Fibroblast of skin of right biceps (primary cell): ENCODE measurements at places on chromosomes 1 and 21.
A peak's percentile ranks its signal among the peaks of the same experiment; 100 is the strongest.

DNA sequence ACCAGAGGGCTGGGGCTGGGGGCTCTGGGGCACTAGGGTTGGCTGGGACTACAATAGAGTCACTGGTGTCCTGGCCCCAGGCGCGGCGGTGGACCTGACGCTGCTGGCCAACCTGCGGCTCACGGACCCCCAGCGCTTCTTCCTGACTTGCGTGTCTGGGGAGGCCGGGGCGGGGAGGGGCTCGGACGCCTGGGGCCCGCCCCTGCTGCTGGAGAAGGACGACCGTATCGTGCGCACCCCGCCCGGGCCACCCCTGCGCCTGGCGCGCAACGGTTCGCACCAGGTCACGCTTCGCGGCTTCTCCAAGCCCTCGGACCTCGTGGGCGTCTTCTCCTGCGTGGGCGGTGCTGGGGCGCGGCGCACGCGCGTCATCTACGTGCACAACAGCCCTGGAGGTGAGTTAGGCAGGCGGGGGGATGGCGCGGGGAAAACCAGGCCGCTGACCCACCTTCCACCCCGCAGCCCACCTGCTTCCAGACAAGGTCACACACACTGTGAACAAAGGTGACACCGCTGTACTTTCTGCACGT is 4.1 kb downstream of the TIE1 start:
- DNase-seq = no peak

DNA sequence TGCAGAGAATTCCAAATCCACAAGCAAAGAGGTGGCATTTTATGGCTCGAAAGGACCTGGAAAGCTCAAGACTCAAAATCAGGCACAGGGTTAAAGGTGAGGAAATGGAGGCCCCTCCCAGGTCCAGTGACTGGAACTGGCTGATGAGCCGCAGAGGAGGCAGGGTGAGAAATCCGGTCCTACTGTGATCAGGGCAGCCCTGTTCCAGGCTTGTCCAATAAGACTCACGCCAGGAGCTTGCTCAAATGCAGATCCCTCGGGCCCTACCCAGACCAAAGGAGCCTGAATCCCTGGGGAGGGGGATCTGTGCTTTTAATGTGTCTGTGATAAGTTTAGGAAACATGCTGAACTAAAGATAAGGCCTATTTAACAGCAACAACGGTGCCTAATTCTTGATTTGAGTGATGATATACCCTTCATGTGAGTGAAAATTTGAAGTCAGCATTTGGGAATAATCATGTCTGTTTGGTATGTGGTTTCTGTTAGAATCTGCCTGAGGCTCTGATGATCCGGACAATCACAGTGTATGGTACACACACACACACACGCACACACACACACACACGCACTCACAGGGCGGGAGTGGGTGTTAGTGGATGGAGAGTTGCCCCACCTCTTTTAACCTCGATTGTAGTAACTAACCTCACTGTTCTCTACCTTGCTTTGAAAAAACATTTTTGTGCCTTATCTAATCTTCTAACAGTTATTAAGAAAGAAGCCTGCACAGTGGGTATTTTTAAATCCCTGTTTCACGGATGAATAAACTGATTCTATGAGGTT is 54.1 kb upstream of the LYST start:
- no peak for DNase-seq

DNA sequence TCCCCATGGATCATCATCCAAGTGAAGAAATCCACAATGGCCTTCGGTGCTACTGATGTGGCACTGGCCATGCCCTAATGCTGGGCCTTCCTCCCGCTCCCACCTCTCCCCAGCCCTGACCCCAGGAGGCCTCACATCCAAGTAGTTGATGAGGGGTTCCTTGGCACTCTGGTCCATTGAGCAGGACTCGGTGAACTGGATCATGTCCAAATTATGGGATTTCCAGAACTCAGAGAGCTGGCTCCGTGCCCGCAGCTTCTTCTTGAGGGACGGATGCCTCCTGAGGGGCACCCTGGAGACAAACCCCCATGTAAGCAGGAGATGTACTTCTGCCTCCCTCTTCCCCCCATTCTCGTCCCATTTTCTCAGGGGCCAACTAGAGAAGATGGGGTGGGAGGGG is 929 bp downstream of the CTSE start:
- no peak for DNase-seq

DNA sequence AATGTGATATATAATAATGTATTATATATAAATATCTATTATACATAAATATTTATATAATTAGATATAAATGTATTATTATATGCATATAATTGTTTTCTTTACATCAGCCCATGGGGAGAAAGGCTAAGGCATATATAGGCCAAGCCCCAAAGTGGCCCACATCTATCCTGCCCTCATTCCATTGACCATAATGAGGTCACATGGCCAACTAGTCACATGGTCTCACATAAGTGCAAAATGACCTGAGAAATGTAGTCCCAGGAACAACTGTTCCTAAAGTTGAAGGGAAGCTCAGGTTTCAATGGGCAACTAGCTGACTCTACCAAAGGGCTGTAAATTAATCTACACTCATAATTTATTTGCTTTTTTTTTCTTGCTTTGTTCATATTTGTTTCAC is 14.5 kb upstream of the CCDC185 start:
- no peak for DNase-seq

DNA sequence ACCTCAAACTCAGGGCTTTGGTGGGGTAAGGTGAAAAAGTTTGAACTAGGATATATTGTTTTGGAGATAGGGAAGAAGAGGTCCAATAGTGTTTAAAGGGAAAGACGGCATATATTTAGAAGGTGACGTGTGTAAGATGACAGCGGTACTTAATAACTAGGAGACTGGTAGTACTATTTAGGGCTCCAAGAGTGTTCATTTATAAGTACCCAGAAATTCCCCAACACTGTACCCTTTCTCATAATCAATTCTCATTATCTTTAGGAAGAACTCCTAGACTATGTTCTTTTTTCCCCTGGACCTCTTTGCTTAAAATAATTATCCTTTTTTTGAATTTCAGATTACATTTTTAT is 1.5 kb downstream of the LYPLAL1 start:
- no peak for DNase-seq

GRCh38 chr1:108767115-108767514 is 20.6 kb downstream of the STXBP3 start:
- no peak for DNase-seq

DNA sequence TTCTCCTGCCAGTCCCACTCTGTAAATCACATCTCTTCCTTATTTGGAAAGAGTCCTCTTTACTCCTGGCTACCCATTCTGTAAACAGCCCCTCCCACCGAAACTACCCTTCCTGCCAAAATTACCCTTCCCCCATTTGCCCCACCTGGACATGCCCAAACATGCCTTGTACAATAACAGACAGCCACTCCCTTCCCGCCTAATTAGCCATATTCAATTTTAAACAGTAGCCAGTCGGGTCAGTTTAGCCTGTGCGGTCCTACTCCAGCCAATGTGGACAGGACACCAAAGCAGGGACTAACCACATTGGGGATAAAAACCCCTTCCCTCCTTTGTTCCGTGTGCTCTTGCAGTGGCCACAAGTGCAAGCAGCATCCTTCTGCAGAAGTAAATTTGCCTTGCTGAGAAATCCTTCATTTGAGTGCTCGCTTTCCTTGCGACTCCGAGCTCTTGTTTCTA is 56.3 kb upstream of the MAP10 start:
- no peak for DNase-seq

DNA sequence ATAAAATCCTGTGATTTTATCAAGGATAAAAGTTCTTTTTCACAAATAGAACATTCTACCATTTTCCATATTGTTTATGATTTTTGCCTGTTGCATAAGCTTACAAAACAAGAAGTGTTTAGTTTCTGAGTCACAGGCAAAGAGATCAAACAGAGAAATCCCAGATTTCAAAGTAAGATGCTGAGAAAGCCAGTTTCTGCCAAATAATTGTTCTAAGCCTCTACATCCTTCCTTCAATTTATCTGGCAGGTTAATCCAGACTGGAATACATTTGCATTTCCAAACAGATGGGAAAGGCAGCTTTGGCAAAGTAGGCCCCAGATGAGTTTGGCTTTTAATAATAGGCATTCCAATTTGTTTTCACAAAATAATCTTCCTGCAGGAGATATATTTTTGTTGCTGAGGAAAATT is 2.5 kb downstream of the SLC1A7 start:
- no peak for DNase-seq

DNA sequence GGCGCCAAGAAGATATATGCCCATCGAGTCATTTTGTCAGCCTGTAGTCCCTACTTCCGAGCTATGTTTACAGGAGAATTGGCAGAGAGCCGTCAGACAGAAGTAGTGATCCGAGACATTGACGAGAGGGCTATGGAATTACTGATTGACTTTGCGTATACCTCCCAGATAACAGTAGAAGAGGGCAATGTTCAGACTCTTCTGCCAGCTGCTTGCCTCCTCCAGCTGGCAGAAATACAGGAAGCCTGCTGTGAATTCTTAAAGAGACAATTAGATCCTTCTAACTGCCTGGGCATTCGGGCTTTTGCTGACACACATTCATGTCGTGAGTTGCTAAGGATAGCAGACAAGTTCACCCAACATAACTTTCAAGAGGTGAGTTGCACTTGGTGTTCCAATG is 19.1 kb downstream of the KLHL20 start:
- DNase-seq = no peak

DNA sequence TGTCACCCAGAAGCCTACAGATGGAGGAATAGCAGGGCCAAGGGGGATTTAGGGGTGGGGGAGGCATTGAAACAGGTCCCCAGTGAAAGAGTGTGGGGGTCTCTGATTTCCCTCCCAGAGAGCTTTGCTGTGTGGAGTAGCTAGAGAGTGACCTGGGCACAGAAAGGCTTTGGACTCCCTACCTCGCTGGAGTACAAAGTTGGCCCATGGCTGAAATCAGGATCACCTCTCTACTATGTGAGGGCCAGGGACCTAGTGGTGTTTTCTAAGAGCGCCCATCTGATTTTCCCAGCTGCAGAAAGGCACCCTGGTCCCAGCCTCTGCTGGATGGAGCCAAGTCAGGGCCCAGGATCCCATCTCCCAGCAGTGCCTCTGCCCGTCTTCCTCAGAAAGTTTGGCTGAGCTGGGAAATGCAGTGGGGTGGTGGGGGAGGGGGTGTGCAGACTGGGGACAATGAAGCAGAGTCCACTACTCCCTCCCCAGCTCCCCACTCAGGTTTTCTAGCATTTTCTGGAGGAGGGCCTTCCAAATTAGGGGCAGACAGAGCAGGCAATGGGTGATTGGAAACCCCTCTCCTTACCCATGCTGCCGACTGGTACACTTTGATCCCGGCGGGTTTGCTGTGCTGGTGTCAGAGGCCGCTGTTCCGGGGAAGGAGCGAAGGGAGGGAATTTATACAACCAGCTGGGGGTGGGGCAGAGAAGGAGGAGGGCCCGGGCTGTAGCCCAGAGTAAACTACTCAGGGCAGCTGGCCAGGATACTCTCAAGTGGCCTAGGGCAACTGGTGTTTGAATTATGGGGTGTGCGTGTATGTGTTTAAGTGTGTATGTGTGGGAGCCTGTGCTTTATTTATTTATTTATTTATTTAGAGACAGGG is at the start of gene SELENBP1:
Gene SELENBP1, minus strand, starts transcription at position 648 of the 877 bp plus-strand sequence. Its CDS starts 64 bp downstream, at position 584.
- peak; percentile 57 for DNase-seq

DNA sequence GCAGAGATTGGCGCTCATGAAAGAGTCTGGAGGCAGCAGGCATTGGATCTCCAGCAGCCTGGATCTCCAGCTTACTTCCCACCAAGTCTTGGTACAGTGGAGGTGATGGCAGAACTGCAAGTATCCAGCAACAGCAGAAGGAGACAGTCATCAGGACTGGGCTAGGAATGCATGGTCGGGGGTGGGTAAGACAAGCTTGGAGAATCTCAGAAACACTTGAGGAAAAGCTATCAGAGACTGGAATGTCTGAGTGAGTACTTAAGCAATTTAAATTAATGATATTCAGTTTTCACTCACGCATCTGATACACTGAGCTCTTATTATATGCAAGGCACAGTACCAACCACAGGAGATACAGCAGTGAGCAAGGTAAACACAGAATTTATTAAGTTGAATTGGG is 9.8 kb downstream of the TMEM35B start:
- peak; percentile 50 for DNase-seq

- DNase-seq = peak; percentile 50
Measured at GRCh38 chr1:245978915-245979314, 528.2 kb downstream of the SMYD3 start.

DNA sequence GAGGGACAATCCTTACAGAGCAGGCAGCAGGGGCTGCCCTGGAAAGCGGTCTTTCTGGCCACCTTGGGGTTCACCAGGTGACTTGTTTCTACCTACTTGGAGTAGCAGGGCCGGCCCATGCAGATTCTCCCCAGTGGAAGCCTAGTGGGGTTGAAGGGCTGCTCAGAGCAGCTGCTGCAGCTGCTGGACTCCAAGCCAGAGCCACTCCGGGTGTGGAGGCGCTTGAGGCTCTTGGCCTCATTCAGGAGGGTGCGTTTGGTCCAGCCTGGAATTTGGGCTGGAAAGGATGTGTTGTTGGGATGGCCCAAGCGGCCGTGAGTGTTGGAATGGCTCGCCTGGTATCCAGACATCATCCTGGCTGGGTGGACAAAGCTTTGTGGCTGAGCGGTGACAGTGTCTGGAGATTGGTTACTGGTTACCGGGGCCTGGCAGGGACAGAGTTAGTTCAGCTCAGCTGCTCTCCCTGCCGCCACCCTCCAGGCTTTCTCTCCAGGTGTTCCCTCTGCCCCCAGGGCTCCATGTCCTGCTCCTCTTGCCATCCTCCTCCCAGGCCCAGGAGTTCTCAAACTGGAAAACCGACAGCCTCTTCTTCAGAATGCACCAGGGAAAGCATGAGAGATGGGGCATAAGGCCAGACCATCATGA is 14.2 kb upstream of the HSPG2 start:
- no peak for DNase-seq

GRCh38 chr21:29186246-29186645 is 55.8 kb downstream of the MAP3K7CL start:
- no peak for DNase-seq

DNA sequence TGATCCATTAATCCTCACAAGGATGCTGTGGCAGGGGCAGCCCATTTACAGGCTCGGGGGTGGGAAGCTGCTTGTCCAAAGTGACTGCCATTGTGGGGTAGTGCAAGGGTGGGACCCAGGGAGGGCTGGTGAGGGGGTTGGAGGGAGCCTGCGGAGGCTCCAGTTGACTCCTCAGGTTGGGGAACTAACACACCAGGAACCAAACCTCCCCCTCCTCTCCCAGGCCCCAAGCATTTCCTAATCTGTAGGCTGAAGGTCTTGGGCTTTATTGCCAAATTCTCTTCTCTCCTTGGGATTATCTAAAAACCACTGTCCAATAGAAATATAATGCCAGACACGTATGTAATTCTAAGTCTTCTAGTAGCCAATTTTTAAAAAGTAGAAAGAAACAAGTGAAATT is 18.2 kb downstream of the IKBKE start:
- DNase-seq = no peak

GRCh38 chr1:25706146-25707089 is 89.8 kb downstream of the MAN1C1 start:
- DNase-seq = no peak

- peak; percentile 48 for DNase-seq
Measured at GRCh38 chr1:39214998-39215873, 10.7 kb downstream of the MACF1 start.

GRCh38 chr1:45957684-45958083 is 154.3 kb downstream of the MAST2 start:
- no peak for DNase-seq
